Activated CD4-positive, alpha-beta T cell treated with anti-CD3 and anti-CD28 coated beads for 24 hours (primary cell): ENCODE measurements at places on chromosomes 5 and 9.
A peak's percentile ranks its signal among the peaks of the same experiment; 100 is the strongest.

DNA sequence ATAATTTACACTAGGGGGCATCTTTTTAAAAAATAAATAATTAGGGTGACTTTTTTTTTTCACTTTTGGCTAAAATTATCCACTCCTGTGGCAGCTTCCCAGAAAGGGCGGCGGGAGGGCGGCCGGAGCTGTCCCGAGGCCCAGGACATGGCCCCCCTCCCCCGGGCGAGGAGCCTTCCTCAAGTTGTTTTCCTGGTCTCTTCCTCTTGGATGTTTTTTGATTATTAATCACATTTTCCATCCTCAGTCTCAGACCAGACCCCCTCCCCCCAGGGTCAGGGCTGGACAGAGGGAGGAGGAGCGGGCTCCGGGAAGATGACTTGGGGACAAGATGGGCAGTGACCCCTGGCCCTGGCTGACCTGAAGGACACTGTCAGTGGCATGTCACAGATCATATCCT lies 4.7 kb upstream of the CNTFR start:
- DNase-seq, result no peak

GRCh38 chr5:132457371-132458225 lies 33.0 kb downstream of the IRF1 start:
- no peak for DNase-seq

DNA sequence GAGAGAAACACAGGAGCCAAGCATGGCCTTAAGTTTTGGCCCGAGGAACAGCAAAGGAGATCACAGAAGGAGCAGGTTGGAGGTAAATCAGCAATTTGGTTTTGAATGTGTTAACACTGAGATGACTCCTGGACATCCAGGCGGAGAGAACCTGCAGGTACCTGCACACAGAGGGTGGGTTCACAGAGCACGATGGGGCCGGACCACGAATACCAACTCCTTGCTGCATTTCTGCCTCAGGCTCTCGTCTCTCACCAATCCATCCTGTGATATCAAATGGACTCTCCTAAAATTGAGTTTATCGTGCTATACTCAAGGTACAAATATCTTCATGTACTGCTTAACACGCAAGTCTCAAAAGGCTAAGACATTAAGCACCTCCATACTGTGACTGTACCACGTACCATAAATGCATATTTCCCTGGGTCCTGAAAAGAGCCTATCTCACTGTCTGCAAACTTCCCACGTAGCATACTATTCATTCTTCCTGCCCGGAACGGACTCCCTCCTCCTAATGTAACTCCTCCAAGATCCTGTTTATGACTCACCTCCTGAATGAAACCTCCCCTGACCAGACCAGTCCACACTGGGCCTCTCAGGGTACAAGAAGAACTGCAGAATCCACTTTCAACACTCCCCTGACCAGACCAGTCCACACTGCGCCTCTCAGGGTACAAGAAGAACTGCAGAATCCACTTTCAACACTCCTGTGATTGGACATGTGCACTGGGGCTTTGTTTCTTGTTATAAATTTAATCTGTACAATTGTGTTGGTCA lies 380.8 kb upstream of the RFX3 start:
- no peak for DNase-seq

DNA sequence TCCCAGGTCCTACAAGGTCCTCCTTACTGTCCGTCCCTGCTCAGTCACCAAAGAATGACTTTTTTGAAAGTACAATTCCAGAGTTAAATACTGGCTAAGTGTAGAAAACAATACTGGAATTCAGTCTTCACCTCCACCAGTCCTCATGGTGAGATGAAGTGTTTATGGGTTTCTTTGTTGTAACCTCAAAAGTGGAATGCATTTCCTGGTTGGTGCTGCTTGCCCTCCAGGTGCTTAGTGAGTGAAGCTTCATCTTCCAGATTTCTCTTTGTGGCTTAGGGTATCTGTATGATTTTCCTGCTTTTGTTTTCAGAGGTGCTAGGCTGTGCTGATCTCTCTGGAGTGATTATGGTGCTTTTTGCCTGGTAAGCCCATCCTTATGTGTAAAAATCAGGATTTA lies 49.4 kb upstream of the DHFR start:
- no peak for DNase-seq

DNA sequence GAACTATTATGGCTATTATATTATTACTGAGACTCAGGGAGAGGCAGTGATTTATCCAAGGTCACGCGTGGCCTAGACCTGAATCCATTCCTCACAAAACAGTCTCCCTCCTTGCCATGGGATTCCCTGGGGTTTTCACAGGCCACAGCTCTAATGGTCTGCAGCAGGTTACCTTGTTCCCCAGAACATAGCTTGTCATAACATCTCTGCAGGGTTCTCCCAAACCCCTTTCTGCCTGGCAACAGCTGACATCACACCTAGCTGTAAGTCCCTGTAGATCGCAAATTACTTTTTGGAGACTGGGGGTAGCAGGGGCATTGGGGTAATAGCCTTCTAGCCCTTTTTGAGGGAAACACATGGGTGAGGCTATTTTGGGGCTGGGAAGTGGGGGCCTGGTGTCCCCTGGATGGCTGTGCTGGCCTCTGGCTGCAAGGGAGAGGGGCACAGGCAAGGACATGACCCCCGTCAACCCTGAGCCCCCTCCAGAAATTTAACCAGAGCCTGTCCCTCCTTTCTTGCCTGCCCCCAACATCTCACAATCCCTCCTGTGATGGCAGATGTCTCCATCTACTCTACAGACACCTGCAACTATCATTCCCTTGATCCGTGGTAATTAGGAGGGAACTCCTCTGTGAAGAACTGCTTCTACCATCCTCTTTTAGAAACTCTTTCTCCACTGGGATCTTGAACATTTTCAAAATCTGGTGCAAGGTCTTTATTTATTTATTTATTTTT lies 1.3 kb downstream of the CD74 start:
- DNase-seq, result peak; percentile 48

DNA sequence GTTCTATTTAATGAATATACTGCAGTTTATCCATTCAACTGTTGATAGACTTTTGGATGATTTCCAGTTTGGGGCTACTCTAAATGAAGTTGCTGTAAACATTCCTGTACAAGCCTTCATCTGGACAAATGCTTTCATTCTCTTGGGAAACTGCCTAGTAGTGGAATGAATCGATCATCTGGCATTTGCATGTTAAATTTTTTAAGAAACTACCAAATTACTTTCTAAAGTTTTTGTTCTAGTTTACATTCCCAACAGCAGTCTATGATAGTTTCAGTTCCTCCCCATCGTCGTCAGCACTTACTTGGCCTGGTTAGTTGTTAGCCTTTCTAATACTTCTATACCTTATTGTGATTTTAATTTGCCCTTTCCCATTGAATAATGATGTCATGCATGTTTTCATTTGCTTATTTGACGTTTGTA lies 306.3 kb downstream of the FER start:
- no peak for DNase-seq
